Neuronal stem cell (in vitro differentiated cells): ENCODE measurements at places on chromosomes 2 and 18.

- DNase-seq: no peak
Observed at GRCh38 chr2:157032017-157032416, 225.5 kb upstream of the GALNT5 start.

GRCh38 chr2:71534826-71535225, 81.5 kb downstream of the DYSF start:
- no peak for DNase-seq

- DNase-seq: peak; percentile 38
Observed at GRCh38 chr2:10283106-10284062, 19.3 kb upstream of the HPCAL1 start.

DNA sequence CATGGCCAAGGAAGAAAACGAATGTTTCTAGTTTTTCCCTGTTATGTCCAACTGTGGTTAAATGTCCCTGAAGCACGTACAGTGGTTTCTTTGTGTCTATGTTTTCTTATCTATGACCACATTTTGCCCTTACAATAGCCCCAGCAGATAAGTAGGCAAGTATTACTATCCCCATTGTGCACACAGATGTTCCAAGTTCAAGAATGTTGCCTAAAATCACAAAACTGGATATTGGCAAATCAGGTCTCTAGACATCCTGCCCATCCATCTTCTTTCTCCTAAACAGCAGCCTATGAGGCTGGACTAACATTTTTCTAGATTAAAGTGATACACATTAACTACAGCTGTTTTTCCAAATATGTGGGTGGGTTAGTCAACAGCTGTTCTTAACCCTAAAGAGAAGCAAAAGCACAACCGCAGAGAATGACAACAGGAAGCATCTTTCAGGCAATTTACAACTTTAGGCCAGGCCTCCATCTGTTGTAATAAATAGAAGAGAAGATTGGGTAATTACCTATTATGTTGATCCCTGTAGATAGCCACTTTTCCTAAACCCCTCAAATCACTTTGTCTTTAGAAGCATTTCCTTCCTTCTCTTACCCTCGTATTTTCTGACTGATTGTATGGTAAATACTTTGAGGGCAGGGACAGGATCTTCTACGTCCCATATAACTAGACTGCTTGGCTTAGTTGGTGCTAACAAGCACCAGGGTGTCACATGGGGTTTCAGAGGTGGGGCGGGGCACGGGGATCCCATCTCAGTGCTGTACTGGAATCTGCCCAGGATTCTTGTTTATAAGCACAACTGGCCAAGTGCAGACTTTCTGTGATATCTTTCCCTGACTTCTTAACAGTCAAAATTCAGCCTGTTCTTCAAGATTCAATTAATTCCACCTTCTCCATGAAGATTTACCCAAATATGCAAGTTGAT, 132.1 kb upstream of the SETBP1 start:
- no peak for DNase-seq

DNA sequence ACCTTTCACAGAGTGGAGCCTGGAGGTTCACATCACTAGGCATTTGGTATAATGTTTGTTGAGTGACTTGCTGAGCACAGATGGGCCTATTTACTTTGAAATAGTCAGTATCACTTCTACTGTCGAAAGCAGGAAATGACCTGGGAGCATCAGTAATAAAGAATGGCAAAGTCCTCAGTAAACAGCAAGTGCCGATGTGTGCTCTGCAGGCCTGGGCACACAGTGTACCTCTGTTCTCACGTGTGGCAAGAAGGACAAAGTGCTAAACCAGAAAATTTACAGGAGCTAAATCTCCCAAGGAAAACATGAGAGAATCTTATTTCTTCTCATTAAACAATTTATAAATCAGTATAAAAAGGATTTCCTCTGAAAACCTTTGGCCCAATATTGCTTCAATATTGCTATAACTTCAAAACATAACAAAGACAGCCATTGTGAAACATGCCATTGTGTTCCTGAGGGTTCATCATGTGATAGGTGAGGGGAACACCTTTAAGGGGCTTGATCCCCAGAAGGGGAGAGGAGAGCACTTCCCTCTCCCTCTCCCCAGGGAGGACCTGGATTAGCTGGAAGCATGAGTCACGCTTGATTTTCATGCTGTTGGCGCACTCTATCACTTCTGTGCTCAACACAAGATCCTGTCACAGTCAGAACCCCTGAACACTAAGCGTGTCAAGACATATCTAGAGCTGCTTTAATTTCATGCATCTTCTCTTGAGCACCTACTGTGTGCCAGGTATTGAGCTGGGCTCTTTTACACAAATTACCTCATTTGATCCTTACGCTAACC, 131.5 kb upstream of the SMAD2 start:
- DNase-seq: no peak

- no peak for DNase-seq
Observed at GRCh38 chr2:217954469-217954868, 48.3 kb downstream of the TNS1 start.

DNA sequence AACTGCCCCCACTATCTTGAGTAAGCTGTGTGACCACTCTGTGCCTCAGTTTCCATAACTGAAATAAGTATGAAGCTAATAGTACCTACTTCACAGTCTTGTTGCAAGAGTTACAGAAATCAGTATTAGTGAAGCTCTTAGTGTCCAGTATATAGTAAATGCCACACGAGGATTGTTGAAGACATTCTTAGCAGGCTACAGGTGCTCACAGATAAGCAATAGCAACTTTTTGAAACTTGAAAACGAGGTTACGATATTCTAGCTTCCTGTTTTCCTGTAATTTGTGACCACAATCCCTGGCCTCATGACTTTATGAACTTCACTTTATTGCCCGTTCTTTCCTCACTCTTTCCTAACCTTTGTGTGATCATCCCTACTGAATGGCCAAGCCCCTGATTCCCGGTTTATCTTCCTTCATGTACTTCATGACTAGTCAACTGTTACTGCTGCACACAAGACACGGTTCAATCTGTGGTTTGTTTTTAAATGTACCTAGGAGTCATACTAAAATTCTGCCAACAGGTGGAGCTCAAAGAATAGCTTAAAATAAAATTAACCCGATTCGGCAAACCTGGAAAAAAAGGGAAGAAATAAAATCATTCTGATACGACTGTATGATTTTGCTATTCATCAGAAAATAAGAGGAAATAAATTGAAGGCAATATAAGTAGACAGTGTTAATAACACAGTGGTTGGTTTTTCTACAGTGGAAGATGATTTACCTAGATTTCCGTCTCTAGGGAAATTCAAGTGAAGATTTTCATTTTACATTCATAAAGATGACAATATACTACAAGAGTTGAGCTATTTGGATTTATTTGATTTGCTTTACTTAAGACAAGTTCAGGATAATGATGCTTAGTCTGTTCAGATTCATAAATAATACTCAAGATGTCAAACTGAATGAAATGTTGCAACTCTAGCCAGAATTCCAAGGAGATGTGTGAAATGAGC, 38.1 kb upstream of the STAT1 start:
- peak; percentile 23 for DNase-seq
